Smooth muscle cell of the umbilical artery (primary cell): ENCODE measurements at places on chromosomes 7 and 10. TPM values are rescaled to one million over a fixed set of nuclear protein-coding genes. Genes with fewer than 3 reads are reported as not detected.

COBL gene
- total RNA-seq, result not detected in 2 replicates

NEURL1 gene
- total RNA-seq, result 0.18 and 0.59 TPM in 2 replicates

SAMD9L gene
- total RNA-seq, result 11.9 and 17.0 TPM in 2 replicates

CALHM3 gene
- not detected in 2 replicates for total RNA-seq

SEMA3A gene
- 18.1 and 28.1 TPM in 2 replicates for total RNA-seq

DRGX gene
- not detected in 2 replicates for total RNA-seq

LRGUK gene
- under 0.01 and 0.09 TPM in 2 replicates for total RNA-seq

DDX21 gene
- total RNA-seq, result 57.3 and 109 TPM in 2 replicates

TMEM213 gene
- total RNA-seq, result not detected in 2 replicates

LEP gene
- not detected in 2 replicates for total RNA-seq

PDZD8 gene
- 16.0 and 26.3 TPM in 2 replicates for total RNA-seq

TMEM196 gene
- not detected in 2 replicates for total RNA-seq

PAPOLB gene
- total RNA-seq, result 0.05 TPM in 1 of 2 replicates, not detected in the other

CTTNBP2 gene
- total RNA-seq, result 0.78 TPM in 1 of 2 replicates, not detected in the other

ADAMTS14 gene
- 3.6 and 4.2 TPM in 2 replicates for total RNA-seq

FAM131B gene
- total RNA-seq, result 3.6 and 4.0 TPM in 2 replicates

PPA1 gene
- total RNA-seq, result 192 and 209 TPM in 2 replicates

SFTPD gene
- not detected in 2 replicates for total RNA-seq

C10orf67 gene
- 0.18 TPM in 1 of 2 replicates, not detected in the other for total RNA-seq

SPDYE2B gene
- not detected in 2 replicates for total RNA-seq

CDHR3 gene
- total RNA-seq, result 1.2 TPM in 2 replicates

NEUROD6 gene
- not detected in 2 replicates for total RNA-seq

LIPJ gene
- total RNA-seq, result not detected in 2 replicates

CNNM1 gene
- under 0.01 and 0.14 TPM in 2 replicates for total RNA-seq

NPFFR1 gene
- total RNA-seq, result not detected in 2 replicates

PIK3CG gene
- total RNA-seq, result not detected in 2 replicates

GPR85 gene
- 2.6 and 4.8 TPM in 2 replicates for total RNA-seq

PHF14 gene
- total RNA-seq, result 24.9 and 30.7 TPM in 2 replicates

OR6V1 gene
- total RNA-seq, result not detected in 2 replicates

FOXI2 gene
- not detected in 2 replicates for total RNA-seq

STRIP2 gene
- 3.3 and 9.8 TPM in 2 replicates for total RNA-seq

GNGT1 gene
- not detected in 2 replicates for total RNA-seq

ZNF425 gene
- total RNA-seq, result 3.6 and 4.5 TPM in 2 replicates

HDAC9 gene
- total RNA-seq, result 3.3 and 18.0 TPM in 2 replicates

ASAH2 gene
- total RNA-seq, result 0.59 and 2.3 TPM in 2 replicates

SRRM3 gene
- total RNA-seq, result 0.30 TPM in 1 of 2 replicates, not detected in the other

CALY gene
- total RNA-seq, result 0.23 and 0.30 TPM in 2 replicates

BICC1 gene
- 21.9 and 22.0 TPM in 2 replicates for total RNA-seq

WNT8B gene
- not detected in 2 replicates for total RNA-seq

BMPR1A gene
- total RNA-seq, result 63.7 and 69.8 TPM in 2 replicates

IGFBP3 gene
- 138 and 1,139 TPM in 2 replicates for total RNA-seq

LRRD1 gene
- 0.28 and 0.30 TPM in 2 replicates for total RNA-seq

SEMA3E gene
- total RNA-seq, result under 0.01 and 0.18 TPM in 2 replicates

ERVW-1 gene
- not detected in 2 replicates for total RNA-seq

CASD1 gene
- 15.4 and 19.3 TPM in 2 replicates for total RNA-seq

SPDYE2 gene
- total RNA-seq, result not detected in 2 replicates

NKX2-3 gene
- 0.14 and 0.89 TPM in 2 replicates for total RNA-seq

LRRC17 gene
- 28.2 and 69.2 TPM in 2 replicates for total RNA-seq

NRCAM gene
- total RNA-seq, result 0.28 and 0.30 TPM in 2 replicates
